Omental fat pad (tissue), 4 donors: ENCODE measurements at places on chromosomes 3 and 15.

GRCh38 chr3:127746400-127747057 lies 73.8 kb downstream of the ABTB1 start:
- no peak for DNase-seq

DNA sequence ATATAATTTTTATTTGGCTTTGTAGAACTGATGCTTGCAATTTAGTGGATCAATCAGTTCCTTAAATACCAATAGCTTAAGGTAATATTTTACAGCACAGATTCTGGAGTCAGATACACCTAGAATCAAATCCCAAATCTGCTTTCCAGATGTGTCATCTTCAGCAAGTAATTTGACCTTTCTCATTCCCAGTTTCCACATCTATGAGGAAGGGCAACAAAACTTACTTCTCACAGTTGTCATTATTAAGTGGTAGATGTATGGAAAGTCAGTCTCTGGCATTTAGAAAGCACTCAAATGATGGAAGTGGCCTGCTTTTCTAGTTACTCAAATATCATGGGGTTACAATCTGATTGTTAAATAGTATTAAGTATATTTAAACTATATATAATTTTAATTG lies 767.0 kb downstream of the CADM2 start:
- no peak for DNase-seq

DNA sequence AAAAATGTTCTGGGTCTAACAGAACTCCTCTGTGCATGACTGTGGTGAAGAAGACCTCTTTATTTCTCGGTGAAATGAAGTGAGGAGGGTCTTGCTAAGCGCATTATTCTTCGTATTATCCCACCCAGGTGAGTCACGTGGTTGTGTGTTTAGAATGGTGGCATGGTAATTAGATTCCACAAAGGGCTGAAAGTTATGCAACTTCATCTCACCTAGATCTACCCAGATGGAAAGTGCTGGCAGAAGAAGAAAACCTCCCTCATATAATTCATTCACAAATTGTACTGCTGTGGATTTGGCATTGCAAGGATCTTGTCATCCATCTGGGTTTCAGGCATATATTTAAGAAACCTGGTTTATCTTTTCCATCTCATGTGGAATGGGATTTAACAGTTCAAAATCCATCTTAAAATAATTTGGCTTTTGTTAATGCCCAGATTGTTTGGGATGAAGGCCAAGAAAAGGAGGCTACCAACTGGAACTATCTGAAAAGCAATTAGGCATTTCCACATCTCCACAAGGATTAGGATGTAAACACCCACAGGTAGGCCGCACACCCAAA lies 175.3 kb downstream of the PLCL2 start:
- no peak for DNase-seq

DNA sequence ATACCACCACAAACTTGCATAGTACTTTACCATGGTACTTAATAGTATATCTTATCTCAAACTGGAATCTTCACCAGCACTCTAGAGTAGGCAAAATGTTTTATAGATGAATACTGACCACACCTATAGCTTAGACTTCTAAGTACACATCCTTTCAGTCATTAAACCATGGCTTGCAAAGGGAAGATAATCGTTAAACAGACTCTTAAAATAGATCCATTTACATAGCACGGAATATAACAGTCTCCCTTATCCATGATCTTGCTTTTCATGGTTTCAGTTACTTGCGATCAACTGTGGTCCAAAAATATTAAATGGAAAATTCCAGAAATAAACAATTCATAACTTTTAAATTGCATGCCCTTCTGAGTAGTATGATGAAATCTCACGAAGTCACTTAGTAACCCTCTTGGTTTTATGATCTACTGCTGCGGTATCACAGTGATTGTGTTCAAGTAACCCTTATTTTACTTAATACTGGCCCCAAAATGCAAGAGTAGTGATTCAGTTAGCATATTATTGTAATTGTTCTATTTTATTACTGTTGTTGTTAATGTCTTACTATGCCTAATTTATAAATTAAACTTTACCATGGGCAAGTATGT lies 111.4 kb downstream of the HERC1 start:
- no peak for DNase-seq

DNA sequence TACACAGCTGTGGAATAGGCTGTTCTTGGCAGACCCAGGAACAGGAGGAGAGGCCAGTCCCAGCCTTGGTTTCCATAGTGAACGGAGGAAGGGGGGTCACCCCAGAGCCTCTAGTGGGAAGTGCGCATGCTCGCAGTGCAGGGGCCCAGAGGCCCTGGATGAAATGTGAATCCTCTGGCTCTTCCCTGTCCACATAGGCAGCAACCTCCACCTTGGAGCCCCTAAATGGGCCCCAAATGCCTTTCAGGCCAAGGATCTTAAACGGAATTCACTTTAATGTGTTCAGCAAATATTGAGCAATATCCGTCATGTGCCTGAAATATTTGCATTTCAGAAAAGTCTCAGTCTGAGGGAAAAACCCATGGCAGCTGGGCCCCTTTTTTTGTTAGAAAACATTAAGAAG lies 3.3 kb upstream of the NDN start:
- no peak for DNase-seq

- DNase-seq, result no peak
These were observed 6.6 kb upstream of the ADGRG7 start for GRCh38 chr3:100602506-100603444.

- no peak for DNase-seq
These were observed 93.2 kb upstream of the IL12A start for GRCh38 chr3:159895430-159895829.

DNA sequence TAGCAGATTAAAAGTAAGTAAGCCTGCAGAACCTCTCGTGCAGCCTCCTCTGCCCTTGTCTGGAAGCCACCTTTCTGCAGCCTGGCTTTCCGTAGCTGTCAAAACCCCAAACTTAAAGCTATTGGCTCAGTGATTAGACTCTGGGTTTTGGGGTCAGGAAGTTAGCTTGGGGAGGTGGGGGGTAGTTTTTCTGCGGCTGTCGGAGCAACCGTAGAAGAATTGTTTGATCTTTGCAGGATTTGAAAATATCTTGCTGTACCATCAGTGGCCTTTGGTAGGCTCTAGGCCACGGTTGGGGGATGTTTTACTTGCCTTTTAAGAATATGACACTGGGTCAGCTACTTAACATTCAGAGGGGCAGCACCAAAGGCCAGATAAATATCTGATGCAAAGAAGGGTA lies 88.4 kb upstream of the RASGRP1 start:
- DNase-seq, result no peak

DNA sequence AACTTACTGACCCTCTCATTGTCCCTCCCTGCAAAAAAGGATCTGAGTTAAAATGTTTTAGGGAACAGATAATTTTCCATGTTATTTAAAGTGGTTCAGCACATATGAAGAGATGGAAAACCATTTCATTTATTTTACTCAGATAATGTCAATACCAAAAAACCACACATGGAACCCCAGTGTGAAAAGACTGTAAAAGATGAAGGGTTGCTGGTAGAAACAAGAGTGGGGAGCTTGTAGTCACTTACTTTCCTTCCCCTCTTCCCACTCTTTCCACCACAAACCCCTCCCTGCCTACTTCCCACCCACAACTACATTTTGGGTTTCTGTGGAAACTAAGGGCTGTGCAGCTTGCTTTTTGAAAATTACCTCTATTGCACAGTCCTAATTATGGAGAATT lies 18.5 kb upstream of the KLHL25 start:
- no peak for DNase-seq

- no peak for DNase-seq
These were observed 309.0 kb downstream of the NTRK3 start for GRCh38 chr15:87947560-87947959.

- DNase-seq, result no peak
These were observed 3.0 kb downstream of the RPL32 start for GRCh38 chr3:12838179-12838965.

GRCh38 chr15:85044251-85044853 lies 62.7 kb downstream of the PDE8A start:
- no peak for DNase-seq

- no peak for DNase-seq
These were observed 41.4 kb downstream of the CHSY1 start for GRCh38 chr15:101210466-101210865.

- no peak for DNase-seq
These were observed 13.5 kb upstream of the TIPIN start for GRCh38 chr15:66369773-66370651.

- DNase-seq, result no peak
These were observed 768.6 kb downstream of the ZPLD1 start for GRCh38 chr3:103203441-103203840.

GRCh38 chr3:190224863-190225692 lies 97.2 kb downstream of the CLDN1 start:
- DNase-seq, result no peak

DNA sequence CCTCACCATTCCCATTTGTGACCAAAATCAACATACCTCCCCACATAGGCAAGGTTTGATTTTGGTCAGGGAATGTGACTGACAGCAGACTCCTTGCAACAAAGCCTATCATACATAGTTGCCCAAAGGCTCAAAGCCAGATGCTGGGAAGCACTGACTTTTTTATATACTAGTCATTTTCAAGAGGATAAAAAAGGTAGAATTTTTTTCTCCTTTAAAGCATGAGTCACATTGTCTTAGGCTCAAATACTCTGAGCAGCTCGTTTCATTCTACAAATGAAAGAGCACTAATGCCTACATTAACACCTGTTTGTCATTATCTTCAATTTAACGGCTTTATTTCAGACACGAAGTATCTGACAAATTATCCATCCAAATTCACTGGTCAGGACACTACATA lies 36.2 kb downstream of the ICE2 start:
- no peak for DNase-seq
